ENCODE measurements at places on chromosomes 7 and 10. TPM values are rescaled to one million over a fixed set of nuclear protein-coding genes. Genes with fewer than 3 reads are reported as not detected.

The UTF1 gene
- not detected for polyA plus RNA-seq

The TUBGCP2 gene
- 53.2 TPM for polyA plus RNA-seq

The PTPN20 gene
- polyA plus RNA-seq: 1.5 TPM

The CHPF2 gene
- 25.1 TPM for polyA plus RNA-seq

The LRRC18 gene
- polyA plus RNA-seq: 0.24 TPM
